ENCODE measurements at places on chromosomes 3 and 15. TPM values are rescaled to one million over a fixed set of nuclear protein-coding genes. Genes with fewer than 3 reads are reported as not detected.

TCAIM gene
- 22.6 TPM for polyA plus RNA-seq

SNUPN gene
- polyA plus RNA-seq: 9.0 TPM

MCF2L2 gene
- polyA plus RNA-seq: not detected

GRCh38 chr15:65069779-65070546 lies 2.2 kb upstream of the RASL12 start:
- DNase-seq: no peak

- DNase-seq: peak; percentile 9
These were observed 345.1 kb downstream of the IL5RA start for GRCh38 chr3:2765002-2765579.
